Kidney tubule cell (primary cell): ENCODE measurements at places on chromosomes 4 and X.

- no peak for DNase-seq
Measured at GRCh38 chr4:6773106-6773505, 9.4 kb upstream of the KIAA0232 start.

DNA sequence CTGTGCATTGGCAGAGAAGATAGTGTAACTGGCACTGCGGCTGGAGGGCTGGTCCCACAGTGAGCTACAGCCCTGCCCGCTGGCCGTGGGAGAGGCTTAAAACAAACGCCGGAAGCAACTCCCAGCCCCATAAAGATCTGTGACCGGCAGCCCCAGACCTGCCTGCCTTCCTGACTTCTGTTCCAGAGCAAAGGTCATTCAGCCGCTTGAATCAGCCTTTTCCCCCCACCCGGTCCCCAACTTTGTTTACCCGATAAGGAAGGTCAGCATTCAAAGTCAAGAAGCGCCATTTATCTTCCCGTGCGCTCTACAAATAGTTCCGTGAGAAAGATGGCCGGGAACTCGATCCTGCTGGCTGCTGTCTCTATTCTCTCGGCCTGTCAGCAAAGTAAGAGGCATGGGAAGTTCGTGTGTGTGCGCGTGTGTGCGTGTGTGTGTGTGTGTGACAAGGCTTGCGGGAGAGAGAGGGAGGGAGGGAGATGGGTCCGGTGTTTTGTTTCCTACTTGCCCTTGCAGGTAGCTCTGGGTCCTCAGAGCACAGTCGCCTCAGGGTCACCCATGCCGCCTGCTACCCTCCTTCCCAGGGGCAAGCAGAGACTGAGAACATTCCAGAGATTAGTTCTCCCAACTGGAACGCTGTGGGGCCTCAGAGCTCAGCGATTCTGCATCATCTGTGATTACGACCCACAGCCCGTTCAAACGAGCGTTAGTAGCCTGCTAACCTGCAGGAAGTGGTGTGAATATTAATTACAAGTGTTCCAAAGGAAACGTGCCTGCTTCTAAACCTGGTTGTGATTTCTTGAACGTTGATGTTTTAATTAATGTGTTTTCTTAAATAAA lies at the start of gene MGST2:
TSS of gene MGST2 (plus strand) at position 130 of the 840 bp plus-strand sequence. CDS start at position 331, 201 bp downstream.
- peak; percentile 79 for DNase-seq

DNA sequence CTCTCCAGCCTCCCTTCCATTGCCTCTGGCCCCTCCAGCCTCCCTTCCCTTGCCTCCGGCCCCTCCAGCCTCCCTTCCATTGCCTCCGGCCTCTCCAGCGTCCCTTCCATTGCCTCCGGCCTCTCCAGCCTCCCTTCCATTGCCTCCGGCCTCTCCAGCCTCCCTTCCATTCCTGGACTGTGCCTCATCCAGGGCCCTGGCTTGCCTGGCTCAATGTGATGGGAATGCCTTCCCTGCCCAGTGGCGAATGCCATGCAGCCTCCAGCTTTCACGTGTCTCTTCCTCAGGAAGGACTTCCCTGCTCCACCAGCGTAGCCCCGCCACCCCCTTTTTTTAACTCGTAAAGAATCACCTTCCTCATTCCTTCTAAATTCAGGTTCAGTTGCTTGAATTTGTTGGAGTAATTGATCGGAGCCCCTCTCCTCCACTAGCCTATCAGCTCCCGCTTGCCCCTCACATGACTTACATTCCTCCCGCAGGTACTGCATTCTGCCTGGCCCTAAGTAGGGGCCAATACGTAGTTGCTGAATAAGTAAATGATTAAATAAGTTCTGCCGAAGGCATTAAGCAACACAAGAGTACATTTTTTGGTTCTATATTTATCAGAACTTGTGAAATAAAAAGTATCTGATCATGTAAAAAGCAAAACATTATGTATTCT lies 30.3 kb downstream of the SORBS2 start:
- DNase-seq = peak; percentile 74

DNA sequence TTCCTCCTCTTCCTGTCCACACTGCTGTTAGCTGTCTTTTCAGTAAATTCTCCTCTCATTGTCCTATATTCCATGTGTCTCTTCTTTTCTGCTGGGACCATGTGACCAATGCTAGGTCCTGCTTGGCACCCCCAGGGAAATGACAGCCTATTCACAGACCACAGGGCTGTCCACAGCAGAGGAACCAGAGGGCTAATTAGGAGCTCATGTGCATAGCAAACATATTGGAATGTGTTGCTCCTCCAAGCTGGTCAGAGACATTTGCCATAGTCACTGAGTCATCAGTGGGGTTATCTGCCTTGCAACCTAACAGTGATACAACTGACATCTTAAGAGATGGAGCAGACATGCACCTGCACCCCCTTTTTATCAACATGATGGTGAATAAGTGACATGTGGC lies 67.9 kb upstream of the PUDP start:
- DNase-seq = peak; percentile 63

DNA sequence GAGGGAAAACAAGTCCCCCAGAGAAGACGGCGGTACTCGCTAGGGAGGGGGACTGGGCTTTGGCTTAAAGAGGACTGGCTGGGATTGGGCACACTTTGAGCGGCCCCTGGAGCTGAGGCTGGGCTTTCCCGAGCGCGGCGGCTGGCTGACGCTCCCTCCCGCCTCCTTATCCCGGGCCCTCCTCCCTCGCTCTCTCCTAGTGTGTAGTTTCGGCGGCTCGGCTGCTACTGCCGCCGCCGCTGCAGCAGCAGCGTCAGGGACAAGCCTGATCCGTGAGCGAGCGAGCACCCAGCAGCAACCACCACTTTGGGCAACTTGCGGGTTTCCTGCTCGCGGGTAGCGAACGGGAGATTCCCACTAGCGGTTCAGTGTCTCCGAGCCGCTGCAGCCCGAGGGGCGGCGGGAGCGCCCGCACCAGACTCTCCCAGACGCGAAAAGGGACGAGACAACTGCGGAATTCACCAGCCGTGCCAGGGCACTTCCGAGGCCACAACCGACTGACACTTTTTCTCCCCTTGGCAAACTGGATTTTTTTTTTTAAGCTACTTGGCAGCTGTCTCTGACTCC lies 632 bp upstream of the PCDH7 start:
- DNase-seq = peak; percentile 45

DNA sequence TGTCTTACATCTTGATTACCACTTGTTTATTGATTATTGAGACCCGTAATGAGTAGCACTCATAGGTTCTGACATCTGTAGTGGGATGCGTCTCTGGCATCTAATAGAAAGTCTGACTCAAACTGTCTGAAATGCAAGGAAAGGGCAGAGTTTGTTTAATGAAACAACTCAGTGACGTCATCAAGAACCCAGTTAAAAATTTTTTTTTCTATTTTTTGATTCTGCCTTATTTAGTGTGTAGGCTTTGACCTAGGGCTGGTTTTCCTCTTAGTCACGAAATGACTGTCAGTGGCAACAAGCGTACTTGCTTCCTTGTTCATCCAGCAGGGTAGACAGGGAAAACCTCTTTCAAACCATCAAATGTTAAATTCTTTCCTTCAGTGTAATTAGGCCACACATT lies 3.1 kb upstream of the CDKL5 start:
- peak; percentile 88 for DNase-seq

- DNase-seq = peak; percentile 74
Measured at GRCh38 chr4:3047464-3048286, 26.7 kb downstream of the HTT-AS start.

DNA sequence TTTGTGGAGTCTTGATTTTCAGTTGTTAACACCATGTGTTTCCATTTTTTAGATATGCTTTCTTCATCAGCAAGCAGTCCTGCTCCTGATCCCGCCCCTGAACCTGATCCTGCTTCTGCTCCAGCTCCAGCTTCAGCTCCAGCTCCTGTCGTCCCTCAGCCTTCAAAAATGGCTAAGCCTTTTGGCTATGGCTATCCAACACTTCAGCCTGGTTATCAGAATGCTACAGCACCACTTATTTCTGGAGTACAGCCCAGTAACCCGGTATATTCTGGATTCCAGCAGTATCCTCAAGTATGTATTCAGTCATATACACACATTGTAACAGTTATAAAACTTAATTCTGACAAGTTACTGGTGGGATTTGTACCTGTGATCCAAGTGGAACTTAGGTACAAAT lies 60.9 kb downstream of the SEC24B start:
- DNase-seq = no peak

GRCh38 chrX:11888421-11888820 lies 130.4 kb downstream of the MSL3 start:
- no peak for DNase-seq

DNA sequence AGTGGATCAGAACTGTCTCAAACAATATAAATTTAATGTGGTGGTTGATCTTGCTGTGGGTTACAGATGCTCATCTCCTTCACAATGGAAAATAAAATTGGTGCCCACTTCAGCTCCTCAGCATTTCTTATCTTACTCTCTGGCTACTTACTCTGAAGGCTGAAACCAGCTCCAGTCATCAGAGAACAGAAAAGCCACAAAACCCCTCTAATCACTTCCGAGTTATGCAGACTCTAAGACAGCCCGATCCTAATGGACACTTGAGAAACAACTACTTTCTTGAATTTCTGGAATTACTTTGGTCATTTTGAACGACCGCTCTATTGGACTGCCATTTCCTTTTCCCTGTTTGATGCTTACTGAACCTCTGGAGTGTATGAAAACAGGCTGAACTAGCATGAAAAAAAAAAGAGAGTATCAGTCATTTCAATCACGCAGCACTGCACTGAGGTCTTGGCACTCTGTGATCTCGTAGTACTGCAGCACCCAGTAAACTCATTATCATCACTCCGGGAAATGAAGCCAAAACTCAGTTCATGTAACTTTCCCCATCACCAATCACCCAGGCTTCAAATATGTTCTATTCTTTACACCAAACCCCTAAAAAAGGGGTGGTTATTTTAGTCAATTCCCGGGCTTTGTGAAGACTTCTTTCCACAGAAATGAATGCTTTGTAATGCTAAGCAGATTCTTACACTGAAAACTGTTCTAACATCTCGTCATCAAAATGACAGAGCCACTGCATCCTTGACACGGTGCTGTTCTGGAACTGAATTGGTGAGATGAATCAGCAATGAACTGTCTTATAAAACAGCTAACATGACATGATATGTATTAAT lies 54.5 kb downstream of the TSPAN5 start:
- DNase-seq = no peak

DNA sequence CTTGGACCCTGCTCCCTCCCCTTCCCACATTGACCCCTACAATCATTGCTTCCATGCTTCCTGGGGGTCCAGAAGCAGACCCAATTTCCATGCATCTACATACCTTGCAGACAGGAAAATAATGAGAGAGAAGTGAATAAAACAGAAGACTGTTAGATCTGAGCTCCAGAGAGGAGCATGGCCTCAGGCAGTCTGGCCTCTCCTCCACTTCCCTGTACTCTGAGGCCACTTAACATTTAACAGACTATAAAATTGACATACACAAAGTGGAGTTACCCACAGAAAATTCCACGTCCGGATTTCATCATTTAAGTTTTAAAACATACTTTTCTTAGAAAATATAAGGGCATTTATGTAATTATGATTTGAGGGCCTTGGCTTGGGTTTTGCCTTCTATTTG lies 2.1 kb upstream of the PRSS12 start:
- DNase-seq = no peak

- DNase-seq = peak; percentile 43
Measured at GRCh38 chr4:2842687-2843262, 869 bp upstream of the ADD1 start.

DNA sequence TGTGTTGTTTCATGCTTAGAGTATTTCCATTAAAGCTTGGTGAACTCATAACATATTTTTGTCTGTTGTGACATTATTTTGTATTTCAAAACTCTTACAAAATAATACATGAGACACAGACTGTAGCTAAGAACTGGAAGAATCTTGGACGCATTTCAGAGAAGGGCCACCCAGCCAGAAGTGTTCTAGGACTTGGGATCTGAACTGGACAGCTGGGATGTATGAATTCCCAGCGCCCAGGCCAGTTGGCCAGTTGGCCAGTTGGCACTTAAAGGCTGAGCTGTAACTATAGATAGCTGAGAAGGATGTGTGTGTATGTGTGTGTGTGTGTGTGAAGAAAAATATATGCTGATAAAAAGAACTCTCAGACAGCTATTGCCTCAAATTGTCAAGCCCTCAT lies 193.4 kb upstream of the GPR101 start:
- no peak for DNase-seq

DNA sequence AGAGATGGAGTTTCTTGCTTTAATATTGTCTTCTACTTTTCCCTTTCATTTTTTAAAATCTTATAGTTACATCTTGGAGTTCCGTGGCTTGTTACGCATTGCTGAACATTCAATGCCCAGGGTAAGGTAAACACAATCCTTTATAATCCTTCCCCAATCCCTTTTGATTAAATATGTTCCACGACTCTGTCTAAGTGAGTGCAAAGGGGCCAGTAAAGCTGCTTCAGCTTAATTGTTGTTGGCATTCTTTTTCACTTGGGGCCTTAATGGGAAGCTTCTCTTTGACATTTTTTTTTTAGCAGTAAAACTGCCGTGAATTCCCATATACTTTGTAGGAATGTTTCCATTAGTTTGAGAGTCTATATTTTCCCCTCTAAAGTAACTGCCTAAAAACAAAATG lies 1028.1 kb downstream of the C4orf33 start:
- DNase-seq = no peak

- no peak for DNase-seq
Measured at GRCh38 chr4:106312997-106313522, 2.9 kb downstream of the TBCK start.

DNA sequence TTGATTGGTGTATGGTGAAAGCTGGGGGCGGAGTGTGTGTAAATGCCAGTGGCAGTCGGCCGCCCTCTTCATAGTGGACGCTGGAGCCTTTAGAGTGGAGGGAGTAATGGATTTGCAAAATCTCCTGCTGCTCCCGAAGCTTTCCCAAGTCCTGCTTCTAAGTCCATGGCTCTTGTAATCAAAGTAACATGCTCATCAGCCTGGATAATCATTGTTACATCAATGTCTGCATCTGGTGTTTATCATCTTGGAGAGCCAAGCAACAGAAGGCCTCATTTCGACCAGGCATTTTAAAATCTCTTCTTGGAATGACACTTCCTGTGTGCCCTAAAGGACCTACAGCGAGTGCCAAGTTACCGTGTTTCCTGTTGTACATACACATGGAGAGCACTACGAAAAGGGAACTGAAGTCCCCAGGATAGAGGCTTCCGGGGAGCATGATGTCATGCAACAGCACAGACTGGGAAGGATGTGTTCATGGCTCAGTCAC lies 32.2 kb downstream of the UNC5C start:
- no peak for DNase-seq
